ENCODE measurements at places on chromosomes 4 and X. TPM values are rescaled to one million over a fixed set of nuclear protein-coding genes. Genes with fewer than 3 reads are reported as not detected.
A peak's percentile ranks its signal among the peaks of the same experiment; 100 is the strongest.

DNA sequence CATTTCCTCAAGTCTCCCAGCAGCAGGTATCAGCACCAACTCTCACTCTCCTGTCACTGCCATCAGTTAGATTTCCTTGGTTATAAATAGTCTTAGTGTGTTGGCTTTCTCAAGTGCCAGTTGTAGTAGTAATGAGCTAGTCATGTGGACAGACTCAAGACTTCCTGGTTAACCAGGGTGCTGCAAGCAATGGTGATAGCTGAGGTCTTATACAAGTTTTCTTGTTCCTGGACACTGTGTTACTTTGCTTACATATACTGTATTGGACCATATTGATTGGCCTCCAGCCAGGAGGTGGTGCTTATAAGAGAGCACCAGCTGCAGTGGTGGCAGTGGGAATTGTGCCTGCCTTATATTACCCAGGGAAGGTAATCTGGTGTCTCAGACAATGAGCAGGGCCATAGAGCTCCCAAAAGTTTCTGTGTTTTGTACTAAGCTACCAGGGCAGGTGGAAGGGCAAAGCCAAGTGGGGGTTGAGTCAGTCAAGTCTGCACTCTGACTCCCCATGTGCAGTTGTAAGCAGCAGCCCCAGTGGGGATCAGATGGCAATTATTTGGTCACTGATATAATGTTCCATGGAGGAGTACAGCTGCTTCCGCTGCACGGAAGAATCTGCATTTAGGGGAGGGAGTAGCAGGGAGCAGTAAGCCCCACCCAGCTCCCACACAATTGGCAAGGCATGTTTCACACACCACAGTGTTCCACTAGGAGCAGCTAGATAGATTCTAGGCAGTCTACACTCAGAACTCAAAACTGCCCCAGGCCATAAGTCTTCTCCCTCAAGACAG lies 24.1 kb upstream of the ZDHHC15 start:
- no peak for DNase-seq

DNA sequence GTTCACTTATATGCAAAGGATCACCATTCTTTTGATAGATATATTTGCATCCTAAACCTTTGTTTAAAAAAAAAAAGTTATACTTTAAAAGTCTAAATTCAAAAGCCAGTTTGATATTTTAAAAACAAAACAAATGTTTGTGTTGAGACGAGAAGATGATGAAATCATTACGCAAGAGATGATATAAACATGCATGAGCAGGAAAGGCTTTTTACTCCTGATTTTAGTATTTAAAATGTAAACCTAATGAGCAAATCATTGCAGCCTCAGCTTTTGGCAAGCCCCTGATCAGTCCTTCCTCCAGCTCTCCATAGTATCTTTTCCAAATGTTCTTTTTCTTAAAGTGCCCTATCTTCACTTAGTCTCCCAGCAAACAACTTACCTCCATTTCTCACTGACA lies 115.6 kb downstream of the ARAP2 start:
- no peak for DNase-seq

DNA sequence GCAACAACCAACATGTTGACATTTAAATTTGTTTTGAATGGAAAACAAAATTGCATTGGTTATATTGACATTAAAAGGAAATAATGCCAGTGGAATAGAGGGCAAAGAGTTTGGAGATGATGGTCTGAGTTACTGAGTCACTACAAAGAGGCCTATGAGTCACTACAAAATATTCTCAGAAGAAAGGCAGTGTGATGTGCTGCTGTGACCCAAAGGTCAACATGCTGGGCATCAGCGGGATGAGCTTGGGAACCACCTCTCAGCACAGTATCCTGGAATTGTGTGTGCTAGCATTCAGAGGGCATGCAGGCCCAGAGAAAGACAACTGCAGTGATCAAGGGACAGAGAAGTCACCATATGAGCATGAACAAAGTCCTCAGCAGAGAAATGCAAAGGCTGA lies 2.8 kb downstream of the CMC4 start:
- DNase-seq = peak; percentile 60

The TMEM165 gene
- 52.6 TPM for polyA plus RNA-seq

DNA sequence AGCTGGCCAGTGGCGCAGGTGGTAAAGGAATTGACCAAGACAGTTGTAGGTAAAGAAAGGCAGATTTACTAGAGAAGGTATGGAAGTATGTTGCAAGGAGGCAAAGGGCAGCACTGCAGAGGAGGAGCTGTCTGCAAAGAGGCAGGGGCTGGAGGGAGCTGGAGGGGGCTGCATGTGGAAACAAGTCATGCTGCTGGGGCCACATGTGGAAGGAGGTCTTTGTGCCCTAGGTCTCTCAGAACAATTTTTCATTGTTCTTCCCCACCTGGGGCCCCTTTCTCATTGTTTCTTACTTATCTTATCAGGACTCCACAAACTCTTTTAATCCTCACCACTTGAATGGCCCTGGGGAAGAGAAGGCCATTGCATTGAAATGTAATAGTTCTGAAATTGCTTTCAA lies 144.8 kb upstream of the PLAC1 start:
- no peak for DNase-seq

DNA sequence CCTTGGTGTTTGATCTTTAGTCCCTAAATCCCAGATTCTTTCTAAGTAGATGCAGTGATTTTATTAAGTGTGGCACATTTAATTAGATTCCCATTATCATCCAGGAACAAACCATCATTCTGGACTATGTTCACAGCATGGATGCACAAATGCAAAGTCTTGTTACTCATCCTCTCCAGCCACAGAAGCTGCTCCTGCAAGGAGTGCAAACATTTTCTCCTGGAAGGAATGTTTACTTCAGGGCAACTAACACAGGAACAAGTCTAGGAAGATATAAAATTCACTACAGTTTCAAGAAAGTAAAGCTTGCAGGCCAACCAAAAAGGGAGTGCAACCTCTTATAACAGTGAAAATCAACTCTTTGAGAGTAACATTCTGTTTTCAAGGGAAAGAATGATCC lies 106.0 kb downstream of the IQCM start:
- no peak for DNase-seq

The CNGA1 gene
- not detected for polyA plus RNA-seq

DNA sequence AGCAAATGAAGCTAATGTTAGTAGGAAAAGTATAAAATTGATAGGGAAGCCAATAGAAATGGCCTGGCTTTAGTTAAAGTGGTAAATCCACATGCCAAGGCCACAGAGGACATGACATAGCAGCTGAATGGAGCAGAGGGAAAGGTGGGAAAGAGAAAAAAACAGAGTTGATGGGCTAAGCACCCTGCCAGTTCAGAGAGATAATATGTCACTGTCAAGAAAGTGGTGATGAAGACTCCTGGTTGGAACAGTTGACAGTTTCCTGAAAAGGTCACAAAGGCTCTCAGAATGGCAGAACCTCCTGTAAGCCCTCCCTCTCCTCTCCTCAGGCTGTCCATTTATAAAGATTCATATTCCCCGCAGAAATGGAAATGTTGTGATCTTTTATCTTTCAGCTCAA lies 48.2 kb downstream of the SLC7A11 start:
- DNase-seq = no peak

DNA sequence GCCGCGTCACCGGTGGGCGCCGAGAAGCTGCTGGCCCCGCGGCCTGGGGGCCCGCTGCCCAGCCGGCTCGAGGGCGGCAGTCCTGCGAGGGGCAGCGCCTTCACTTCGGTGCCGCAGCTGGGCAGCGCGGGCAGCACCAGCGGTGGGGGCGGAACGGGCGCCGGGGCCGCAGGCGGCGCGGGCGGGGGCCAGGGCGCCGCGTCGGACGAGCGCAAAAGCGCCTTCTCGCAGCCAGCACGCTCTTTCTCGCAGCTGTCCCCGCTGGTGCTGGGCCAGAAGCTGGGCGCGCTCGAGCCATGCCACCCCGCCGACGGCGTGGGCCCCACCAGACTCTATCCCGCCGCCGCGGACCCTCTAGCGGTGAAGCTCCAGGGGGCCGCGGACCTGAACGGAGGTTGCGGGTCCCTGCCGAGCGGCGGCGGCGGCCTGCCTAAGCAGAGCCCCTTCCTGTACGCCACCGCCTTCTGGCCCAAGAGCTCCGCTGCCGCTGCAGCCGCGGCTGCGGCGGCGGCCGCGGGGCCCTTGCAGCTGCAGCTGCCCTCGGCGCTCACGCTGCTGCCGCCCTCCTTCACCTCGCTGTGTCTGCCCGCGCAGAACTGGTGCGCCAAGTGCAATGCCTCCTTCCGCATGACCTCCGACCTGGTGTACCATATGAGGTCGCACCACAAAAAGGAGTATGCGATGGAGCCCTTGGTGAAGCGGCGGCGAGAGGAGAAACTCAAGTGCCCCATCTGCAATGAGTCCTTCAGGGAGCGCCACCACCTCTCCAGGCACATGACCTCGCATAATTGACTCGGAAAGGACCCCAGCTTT lies 5.6 kb downstream of the PRDM8 start:
- no peak for DNase-seq

The CT45A10 gene
- polyA plus RNA-seq = not detected

DNA sequence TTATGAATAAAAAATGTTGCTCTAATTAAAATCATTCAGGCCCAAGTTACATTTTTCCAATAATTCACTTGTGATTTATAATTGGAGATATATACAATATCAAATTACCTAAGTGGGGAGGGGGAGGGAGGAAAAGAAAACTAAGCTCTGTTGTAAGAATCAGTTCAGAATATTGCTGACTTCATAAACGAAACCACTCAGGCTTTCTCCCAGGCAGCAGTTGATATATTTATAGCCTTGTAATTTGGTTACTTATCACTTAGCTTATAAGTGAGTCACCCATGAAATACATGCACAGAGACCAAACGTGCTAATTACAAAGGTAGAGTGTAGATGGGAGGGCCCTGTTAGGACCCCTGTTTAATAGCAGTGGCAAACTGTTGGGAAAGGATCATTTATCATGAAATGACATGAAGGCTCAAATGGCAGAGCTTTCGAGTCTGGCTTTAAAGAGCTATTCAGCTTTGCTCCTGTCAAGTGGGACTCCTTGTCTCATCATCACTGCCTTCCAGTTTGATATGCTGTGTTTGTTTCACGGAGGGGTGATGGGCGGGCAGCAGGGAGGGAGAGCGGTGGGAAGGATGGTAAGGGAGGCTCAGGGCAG lies 105.6 kb upstream of the PGRMC2 start:
- DNase-seq = no peak

DNA sequence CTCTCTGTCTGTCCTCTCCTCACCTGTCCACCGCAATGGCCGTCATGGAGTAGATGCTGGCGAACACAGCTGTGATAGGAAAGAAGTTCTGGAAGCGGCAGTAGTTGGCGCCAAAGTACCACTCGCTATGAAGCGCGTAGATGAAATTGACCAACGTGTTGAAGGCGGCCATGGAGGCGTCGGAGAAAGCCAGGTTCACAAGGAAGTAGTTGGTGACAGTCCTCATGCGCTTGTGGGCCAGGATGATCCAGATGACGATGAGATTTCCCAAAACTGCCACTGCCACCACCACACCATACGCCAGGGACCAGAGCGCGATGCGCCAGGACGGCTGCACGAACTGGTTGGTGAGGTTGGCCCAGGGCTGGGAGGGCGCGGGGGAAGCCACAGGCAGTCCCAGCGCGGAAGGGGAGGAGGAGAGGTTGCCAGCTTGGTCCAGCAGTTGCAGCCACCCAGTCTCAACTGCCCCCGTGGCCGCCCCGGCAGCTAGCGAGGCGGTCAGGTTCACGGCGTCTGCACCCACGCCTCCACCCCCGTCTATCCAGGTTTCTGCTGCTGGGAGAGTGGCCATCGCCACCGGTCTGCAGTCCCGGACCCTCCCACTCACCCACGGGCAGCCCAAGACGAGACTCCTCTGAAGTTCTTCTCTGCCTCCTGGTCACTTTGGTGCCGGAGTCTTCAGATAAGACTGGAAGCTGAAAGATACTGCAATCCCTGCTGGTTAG lies 518 bp downstream of the TACR3 start:
- DNase-seq = no peak

The SCML2 gene
- polyA plus RNA-seq = 8.6 TPM

GRCh38 chr4:89044147-89044900 lies 12.7 kb downstream of the FAM13A start:
- no peak for DNase-seq

DNA sequence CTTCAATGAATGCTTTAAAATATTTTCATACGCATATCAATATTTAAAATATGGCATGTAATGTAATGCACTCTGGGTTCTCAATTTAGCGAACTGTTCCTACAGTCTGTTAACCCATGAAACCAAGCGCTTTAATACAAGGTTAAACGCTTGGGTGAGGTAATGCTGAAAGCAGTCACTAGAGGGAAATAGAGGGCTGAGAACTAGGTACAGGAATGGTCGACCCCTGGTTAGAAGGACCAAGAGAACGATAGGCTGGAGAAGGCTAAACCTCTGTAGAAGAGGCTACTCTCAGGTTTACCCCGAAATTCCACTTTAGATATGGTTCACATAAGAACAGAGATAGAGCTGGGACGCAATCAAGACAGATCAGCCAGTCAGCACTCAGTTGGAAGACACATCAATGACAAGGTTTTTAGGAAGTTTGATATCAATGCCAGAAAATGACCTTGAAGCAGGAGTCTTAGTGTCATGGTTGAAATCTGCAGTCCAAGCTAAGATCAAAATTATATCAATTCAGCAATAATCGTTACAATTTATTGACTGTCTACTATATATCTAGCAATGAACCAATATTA lies 26.9 kb downstream of the ARSJ start:
- peak; percentile 12 for DNase-seq

- DNase-seq = peak; percentile 32
Observed at GRCh38 chr4:72326692-72327632, 242.1 kb downstream of the ADAMTS3 start.

DNA sequence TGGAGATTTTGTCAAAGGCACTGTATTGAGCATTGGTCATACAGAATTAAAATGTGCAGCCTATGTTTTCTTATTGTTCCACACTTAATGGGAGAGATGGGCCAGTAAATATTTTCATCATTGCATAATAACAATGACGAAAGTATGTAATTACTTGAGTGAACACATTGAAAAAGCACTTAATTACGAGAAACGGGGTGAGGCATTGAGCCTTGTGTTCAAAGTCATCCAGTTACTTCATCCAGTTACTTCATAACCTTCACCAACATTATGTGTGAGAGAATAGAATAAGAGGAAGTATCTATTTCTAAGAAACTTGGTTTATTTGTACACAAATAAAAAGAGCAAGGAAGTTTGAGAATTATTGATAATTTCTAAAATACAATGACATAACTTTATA lies 1427.0 kb downstream of the ADGRL3 start:
- no peak for DNase-seq

DNA sequence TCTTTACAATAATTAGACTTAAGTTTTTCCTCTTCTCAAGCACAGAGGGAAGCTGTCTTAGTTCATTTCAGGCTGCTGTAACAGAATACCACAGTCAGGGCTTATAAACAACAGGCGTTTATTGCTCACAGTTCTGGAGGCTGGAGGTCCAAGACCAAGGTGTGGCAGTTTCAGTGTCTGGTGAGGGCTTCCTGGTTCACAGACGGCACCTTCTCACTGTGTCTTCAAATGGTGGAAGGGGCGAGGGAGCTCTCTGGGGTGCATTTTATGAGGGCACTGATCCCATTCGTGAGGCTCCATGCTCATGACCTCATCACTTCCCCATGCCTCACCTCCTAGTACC lies 115.7 kb upstream of the MXRA5 start:
- no peak for DNase-seq

The SUPT20HL2 gene
- polyA plus RNA-seq = not detected

- DNase-seq = no peak
Observed at GRCh38 chrX:48715072-48715471, 18.5 kb downstream of the SUV39H1 start.

The ADRA2C gene
- 4.8 TPM for polyA plus RNA-seq
